NCI-H774 (cell line): ENCODE measurements at places on chromosomes 4 and X.

GRCh38 chrX:25020905-25021449 lies 5.2 kb upstream of the ARX start:
- DNase-seq = peak; percentile 38

- no peak for DNase-seq
These were observed 92.8 kb downstream of the CBR4 start for GRCh38 chr4:168917138-168917779.

GRCh38 chr4:70712604-70713452 lies 8.9 kb upstream of the RUFY3 start:
- no peak for DNase-seq

DNA sequence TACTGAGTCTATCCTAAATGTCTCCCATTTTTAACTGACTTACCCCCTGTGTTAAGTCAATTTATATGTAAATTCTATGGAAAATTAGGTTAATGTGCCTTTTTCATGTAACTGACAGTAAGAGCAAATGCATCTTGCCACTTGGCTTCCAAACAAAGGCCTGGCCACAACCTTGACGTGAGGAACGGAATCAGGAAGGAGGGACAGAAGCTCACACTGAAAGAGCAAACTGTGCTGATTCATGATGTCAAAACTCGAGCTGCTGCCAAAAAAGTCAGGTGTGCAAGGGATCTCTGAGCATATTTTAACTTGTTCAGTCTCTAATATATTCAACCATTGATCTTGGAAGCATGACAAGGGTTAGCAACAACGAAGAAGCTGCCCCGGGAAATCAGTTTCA lies 35.8 kb downstream of the GPM6A start:
- DNase-seq = peak; percentile 83

- no peak for DNase-seq
These were observed 38.4 kb downstream of the JAKMIP1 start for GRCh38 chr4:6161921-6162464.

GRCh38 chr4:96093057-96093456 lies 253.2 kb downstream of the PDHA2 start:
- DNase-seq = peak; percentile 8

DNA sequence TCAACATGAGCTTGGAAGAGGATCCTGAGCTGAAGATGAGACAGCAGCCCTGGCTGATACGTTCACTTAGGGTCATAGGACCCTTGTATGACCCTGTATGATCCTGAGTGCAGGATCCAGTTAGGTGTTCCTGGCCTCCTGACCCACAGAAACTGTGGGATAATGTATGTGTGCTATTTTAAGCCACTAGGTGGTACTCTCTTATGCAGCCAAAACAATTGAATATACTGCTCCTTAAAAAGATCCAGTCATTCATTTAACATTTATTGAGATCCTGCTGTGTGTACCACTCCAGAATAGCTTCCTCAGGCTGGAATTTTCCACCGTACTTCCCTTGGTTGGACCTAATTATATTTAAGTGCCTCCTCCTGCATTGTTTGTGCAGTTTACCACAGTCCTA lies 167.1 kb downstream of the AMELX start:
- DNase-seq = no peak

DNA sequence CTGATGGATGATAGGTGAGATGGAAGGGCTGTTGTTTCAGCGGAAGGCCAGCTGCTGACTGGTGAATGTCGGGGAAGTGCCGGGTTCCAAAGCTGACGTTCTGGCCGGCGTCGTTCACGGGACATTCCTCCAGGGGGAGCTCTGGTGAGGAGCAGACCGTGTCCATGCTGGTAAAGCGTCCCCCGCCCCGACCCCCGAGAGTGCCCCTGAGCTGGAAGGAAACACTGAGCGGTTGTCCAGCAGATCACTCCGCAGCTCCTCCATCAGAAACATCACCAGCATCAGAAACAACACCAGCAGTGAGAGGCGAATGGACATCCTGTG lies 18.6 kb upstream of the ADRA2C start:
- no peak for DNase-seq

DNA sequence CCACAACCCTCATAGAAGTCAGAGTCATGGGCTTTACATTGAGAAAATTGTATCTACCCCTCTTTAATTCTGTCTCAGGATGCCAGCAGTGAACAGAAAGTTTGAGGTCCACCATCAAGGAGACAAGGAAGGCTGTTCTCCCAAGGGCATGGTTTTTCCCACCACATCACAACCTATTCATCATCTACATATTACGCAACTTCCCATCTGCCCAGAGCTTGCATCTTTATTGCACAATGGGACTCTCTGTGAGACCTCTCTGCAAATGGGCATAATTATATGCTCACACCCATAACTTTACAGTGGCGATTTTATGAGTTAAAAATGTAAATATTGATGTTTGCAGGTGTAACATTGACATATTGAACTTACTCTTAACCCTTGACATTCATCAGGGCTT lies 38.9 kb downstream of the PAGE2 start:
- DNase-seq = no peak

DNA sequence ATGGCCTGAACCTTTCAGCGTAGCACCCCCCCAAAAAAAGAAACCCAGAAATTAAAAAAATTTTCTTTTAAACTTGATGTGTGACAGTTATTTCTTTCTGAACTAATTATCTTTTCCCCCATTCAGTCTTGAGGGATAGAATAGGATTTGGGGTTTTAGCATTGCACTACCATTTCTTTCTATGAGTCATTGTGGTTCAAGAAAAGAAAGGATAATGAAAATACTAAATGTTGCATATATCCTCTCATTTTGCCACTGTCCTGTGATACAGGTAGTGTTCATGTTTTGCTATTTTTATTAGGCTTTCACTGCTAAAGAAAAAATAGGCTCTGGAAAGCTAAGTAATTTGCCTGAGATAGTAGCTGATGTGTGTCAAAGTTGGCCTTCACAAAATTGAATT lies 39.4 kb upstream of the DCK start:
- no peak for DNase-seq

GRCh38 chr4:53478671-53479456 lies 101.4 kb downstream of the FIP1L1 start:
- DNase-seq = no peak

GRCh38 chrX:63585936-63586335 lies 199.1 kb downstream of the ARHGEF9 start:
- no peak for DNase-seq

DNA sequence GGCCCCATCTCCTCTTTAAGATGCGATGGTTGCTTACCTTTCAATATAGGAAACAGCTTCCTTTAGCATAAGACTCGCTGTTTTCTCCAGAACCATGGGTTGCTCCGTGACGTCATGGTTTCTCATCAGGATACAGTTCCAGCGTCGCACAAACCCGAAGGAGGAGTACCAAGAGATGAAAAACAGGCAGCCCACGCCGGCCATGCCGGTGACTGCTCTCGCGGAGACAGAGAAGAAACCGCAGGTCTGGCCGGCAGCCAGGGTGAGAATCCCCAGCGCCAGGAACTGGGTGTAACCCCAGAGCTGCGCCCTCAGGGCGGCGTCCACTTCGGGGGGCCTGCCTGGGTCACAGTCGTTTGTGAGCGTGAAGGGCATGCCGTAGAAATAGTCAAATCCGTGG lies 11.4 kb downstream of the ARSD start:
- DNase-seq = no peak

DNA sequence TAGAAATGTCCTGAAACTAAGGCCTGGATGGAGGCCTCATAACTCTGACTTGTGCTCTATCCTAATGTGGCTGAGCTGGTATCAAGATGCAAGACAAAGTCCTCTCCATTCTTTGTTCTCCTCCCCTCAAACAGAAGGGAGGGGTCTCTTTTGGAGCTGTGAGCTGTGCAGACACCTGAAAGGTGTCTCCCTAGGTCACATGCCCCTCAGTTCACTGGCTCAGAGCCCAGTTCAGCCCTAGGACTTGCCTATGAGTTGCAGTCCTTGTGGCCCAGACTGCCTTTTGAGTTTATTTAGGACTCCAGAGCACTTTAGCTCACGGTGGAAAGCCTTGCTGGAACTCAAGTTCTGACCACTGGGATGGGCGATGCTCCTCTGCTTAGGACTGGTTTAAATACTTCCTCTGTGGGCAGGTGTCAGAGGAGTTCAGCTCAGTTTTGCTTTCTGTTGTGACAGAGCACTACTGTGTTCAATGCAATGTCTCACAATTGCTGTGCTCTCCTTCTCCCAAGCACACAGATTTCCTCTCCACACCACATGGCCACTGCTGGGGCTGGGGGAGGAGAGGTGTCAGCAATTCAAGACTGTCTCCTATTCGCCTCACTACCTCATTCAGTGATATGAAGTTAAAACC lies 84.8 kb upstream of the ZNF827 start:
- no peak for DNase-seq

GRCh38 chr4:72505314-72505744 lies 63.7 kb downstream of the ADAMTS3 start:
- DNase-seq = no peak

DNA sequence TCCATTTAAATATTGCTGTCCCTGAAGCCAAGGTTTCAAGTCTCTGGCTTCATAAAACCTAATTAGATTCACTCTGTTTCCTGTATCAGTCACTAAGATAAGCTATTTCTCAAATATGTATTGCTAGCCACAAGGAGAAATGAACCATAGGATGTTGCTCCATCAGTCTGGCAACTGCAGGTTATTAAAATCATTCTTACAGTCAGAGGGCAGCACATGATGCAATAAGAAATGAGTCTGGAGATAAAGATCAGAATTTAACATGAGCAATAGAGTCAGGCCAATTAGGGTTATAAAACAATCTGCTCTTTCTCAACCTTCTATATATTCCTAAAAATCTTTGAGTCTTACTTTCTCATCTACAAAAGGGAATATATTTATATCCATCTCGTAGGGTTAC lies 7.2 kb downstream of the PRKG2 start:
- no peak for DNase-seq

GRCh38 chrX:124690495-124690894 lies 344.1 kb downstream of the SH2D1A start:
- no peak for DNase-seq

DNA sequence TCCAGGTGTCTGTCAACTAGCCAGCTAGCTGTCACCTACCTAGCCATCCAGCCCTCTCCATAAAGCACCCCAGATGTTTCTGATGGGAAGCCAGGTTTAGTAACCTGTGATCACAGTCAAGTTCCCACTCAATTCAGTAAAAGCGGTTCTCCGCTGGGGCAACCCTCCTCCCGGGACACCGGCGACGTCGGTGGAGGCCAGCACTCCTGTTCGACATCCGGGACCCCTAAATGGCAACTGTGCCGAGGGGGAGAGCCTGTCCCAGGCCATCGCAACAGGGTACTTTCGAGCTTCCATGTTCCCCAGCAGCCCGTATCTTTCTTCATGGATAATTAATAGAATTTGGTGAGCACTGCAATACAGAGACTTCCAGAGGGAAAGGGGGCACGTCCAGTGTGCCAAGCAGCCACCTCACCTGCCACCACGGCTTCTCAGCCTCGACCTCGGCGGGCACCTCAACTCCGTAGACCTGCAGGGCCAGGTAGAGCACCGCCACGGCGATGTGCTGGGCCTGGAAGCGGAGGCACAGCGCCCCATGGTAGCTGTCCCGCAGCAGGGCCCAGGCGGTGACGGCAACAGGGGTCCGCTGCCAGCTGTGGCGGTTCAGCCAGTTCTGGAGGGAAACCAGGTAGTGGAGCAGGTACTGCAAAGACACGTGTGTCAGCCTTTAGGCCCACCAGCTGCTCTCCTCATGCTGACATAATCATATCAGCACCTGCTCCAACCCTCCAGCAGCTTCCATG lies 6.7 kb downstream of the CCNQ start:
- no peak for DNase-seq

DNA sequence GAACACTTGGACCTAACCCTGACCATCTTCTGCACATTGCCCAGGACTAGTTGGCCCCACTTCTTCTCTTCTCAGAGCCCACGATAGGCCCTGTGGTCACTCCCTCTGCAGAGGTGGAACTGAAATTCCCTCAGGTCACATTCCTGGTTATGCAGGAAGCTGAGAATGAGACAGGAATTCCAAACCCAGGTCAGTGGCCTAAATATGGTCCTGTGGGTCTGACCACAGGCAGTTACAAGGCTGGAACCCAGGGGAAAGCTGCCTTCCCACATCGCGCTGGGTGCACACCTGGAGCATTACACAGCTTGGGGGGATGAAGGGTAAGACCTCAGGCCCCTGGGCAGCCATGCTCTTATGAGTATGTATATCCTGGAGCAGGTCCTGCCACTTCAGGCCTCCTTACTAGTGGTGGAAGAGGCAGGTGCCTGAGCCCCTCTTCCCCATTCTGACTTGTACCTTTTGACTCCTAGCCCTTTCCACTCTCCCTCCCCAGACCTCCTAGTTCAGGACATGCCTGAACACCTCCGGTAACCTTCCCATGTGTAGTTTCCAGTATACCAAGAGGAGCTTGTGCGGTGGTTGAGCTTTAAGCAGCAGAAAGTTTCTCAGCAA lies 173.5 kb downstream of the ASMT start:
- DNase-seq = no peak

DNA sequence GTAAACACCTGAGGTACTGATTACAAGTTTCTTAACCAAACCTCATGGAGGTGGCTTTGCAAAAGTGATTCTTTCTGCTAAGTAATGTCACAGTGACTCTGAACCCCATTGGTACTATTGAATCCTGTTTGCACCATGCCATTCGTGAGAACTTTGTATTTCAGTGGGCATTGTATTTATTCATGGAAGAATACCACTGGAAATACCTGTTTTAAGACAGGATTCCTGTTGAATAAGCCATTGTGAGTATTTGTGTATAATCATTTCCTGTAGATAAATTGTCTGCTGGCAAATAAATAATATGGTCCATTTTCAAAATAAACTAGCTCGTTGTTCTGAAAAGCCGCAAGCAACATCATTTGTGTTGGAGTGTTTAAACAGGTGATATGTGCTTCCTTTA lies 136.4 kb upstream of the GUCY1A1 start:
- DNase-seq = peak; percentile 43

DNA sequence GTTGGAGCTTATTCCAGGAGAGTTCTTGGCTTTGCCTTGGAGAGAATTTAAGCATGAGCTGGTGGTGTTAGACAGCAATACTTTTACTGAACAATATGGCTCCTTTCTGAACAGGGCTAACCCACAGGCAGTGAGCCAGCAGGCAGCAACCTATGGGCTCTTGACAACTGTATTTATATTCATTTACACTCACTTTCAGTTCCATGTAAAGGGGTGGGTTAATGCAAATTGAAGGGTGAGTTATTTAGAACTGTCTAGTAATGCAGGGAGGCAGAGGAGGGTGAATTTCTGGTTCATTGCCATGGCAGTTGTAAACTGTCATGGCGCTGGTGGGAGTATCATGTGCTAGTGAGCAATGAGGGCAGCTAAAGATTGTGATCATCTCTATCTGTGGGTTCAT lies 15.7 kb downstream of the FOXR2 start:
- DNase-seq = no peak

GRCh38 chr4:27020603-27021002 lies 160.0 kb downstream of the STIM2 start:
- no peak for DNase-seq

DNA sequence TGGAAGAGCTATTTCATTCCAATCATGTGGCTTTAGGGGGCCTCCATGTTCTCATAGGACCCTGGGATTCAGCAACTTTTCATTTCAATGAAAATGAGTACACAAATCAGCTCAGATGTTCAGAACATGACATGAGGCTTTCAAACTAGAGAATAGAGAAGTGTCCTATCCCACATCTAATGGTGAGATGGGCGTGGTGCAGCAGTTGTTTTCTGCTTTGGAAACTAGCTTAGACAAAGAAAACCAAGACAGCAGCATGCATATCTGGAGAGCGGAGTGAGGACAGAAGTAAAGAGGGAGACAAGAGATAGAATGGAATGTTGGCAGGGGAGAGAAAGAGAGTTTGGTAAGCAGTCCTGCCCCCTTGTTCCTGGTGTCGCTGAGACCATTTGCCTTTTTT lies 1009.1 kb upstream of the IGFBP7 start:
- DNase-seq = no peak

- no peak for DNase-seq
These were observed 36.0 kb downstream of the HTR2C start for GRCh38 chrX:114619874-114620273.
